ENCODE measurements at places on chromosomes 2 and 18. TPM values are rescaled to one million over a fixed set of nuclear protein-coding genes. Genes with fewer than 3 reads are reported as not detected.

DNA sequence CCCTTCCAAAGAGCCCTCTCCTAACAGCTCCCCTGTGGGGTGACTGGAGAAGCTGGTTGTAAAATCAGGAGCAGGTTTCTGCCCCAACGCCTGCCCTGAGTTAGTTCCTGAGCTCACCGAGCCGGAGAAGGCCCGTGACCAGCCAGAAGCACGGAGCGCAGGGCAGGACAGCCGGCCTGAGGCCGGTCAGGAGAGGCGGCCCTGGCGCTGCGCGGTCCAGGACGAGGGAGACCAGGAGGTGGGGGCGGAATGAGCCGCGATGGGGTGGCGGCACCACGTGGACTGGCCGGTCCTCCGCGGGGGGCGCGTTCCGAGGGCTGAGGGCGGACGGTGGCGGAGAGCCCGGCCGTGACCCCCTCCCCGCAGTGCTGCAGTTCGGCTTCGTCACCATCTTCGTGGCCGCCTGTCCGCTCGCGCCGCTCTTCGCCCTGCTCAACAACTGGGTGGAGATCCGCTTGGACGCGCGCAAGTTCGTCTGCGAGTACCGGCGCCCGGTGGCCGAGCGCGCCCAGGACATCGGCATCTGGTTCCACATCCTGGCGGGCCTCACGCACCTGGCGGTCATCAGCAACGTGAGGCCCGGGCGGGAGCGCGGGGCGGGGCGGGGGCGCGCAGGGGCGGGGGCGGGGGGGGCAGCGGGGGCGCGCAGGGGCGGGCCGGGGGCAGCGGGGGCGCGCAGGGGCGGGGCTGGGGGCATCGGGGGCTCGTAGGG lies 29.0 kb downstream of the ANO7 start:
- peak; percentile 47 for DNase-seq

DNA sequence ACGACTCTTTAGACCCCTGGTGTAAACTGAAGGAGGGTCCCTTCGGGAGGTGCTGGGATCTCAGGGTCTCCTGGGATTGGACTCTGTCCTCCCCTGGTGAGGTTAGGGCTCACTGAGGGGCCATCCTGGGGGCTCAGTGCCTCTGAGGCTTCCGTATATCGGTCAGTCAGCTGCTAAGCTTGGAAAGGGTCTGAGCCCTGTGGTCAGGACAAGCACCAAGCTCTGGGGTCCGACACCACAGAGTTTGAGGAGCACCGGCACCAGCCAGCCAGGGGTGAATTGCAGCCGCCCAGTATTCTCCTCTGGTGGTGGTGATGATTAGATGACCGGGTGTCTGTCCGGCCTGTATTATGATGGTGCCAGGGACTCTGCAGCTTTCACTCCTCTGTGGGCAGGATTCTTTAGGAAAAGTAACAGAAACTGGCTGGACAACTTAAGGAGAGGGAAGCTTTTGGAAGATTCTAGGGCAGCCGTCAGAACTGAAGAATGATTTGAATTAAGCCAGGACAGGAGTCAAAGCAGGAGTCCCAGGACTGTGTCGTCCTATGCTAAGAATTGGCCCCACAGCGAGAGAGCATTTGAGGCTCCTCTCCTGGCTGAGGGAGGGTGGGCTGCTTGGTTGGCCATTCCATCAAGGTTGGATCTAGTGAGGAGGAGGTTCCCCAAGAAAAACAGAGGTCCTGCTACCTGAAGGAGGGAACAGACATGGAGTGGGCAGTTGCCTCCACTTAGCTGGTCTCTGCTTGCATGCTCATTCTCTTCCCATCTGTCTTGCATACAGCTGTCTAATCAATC lies 158.6 kb upstream of the HS6ST1 start:
- DNase-seq: no peak

DNA sequence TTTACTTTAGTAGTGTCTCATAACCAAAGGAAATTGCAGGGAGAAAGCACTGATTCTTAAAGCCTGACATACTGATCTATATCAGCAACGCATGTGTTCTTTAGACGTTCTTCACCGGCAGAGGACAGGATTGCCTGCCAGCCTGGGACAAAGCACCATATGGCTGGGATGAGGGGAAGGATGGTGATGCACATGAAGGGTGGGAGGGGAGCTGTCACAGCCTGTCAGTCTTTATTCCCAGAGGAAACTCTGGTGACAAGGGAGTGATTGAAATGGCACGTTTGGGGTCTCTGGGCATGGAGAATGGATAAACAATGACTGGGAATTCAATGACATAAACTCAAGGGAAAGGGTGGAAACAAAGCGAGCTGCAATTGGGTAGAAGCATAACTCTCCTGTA lies 808.1 kb downstream of the DCC start:
- no peak for DNase-seq

DNA sequence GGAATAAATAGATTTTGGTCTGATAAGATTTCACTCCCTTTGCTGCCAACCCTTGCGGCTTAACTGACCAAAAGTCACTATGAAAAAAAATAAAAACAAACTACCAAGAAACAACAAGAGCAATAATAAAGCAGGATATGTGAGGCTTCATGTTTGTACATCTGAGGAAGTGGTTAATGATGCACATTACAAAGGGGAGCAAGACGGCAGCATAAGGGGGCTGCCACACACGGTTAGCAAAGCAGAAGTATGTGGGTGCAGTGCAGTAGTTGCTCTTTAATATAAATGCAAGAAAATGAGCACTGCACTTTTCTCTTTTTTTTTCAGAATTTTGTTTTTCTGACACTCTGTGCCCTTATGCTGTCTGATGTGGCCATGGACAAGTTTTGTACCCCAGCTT lies 377.1 kb upstream of the CNTNAP5 start:
- DNase-seq: no peak

DNA sequence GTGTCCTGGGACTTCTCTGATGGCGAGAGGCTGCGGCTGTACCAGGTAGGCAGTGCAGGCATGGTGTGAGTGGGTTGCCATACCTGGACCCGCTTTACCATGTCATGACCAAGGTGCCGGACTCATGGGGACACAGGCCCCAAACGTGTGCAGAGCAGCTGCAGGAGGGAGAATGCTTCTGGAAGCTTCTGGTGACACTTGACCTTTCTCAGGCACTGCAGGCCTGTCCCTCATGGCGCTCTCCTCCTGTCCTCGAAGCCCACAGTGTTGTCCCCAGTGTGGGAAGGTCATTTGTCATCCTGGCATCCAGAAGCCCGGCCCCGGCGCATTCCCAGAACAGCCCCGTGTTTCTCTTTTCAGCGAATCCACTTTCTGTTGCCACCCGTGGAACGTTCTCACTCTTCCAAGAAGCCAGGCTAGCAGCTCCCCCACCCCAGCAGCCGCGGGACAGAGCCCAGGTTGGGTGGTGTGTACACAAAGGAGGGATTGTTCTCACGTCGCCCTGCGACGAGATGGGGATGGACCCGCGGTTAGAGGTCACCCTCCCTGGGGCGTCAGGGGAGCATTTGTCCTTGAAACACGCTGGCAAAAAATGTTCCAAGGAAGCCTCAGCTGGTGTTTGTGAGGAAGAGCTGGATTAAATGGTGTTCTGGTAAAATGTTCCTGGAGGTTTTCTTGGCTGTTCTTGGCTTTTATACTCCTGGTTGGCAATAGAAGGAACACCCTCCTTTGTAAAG lies 43.7 kb downstream of the SH3BP4 start:
- DNase-seq: no peak

GRCh38 chr2:202115479-202115971 lies 42.5 kb downstream of the KIAA2012 start:
- DNase-seq: no peak

- no peak for DNase-seq
Measured at GRCh38 chr2:173903601-173904394, 61.4 kb downstream of the SP3 start.

DNA sequence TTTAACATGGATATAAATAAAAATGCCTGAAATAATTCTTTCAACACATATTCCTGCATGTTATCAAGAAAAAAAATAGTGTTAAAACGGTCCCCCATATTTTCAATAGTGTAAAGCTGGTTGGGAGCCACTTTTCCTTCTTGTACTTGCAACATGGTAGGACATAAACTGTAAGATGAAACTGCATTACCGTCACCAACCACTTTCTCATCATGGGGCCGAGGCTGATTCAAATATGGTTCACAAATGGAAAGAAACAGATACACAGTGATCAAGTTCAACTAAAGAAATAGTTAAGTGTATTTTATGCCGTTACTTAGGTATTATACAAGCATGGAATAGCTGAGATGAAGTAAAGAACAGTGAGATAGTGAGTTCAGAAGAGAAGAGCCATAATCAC lies 360.7 kb downstream of the ZEB2 start:
- DNase-seq: no peak

- DNase-seq: no peak
Measured at GRCh38 chr2:120945832-120946499, 210.3 kb downstream of the GLI2 start.

GRCh38 chr18:13700153-13700552 lies 26.2 kb downstream of the FAM210A start:
- no peak for DNase-seq

DNA sequence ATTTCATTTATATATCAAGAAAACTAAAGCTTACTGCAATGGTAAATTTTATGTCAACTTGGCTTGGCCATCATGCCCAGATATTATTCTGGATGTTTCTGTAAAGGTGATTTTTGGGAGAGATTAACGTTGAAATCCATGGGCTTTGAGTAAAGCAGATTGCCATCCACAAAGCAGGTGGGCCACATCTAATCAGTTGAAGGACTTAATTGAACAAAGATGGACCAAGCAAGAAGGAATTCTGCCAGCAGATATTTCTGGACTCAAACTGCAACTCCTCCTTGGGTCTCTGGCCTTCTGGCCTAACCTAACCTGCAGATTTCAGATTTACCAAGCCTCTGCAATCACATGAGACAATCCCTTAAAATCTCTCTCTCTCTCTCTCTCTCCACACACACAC lies 77.8 kb downstream of the GYPC start:
- DNase-seq: no peak

DNA sequence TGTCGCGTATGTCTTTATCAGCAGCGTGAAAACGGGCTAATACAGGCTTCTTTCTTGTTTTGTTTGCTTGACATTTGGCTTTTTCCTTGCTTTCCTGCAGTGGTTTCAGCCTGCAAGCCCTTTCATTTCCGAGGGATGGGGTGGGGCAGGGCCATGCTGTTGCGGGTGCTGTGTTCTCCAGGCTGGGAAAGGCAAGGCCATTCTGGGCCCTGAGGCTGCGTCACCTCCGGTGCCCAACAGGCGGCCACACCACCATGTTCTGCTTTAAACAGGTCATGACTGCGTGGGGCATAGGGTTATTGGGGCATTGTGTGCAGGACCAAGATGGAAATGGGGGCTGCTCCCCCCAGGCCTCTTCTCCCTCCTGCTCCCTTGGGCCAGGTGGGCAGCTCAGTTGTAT lies 38.6 kb upstream of the PLB1 start:
- DNase-seq: no peak

DNA sequence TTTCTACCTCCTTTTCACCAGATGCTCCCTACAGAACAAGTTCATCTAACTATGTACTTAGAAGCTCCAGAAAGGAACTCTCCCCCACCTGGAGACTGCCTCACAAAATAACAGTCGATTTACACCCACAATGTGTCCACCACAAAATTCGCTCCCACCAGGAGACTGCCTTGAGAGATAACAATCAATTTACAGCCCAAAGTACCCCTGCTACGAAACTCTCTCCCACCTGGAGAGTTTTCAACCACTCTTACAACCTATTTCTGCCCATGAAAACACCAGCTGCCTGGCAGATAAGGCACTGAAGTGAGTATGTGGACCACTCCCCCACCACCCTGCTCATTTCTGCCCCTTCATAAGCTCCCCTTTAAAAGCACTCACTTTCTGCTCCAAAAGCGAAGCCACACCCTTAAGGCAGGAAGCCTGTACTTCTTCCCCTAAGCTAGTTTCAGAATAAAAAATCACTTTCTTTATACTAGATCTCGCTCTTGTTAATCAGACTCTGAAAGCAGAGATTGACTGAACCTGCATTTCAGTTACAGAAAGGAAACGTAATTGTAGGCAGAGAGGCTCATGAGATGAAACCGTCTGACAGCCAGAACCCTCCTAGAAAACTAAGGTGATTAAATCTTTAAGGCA lies 94.4 kb upstream of the RBBP8 start:
- no peak for DNase-seq

DNA sequence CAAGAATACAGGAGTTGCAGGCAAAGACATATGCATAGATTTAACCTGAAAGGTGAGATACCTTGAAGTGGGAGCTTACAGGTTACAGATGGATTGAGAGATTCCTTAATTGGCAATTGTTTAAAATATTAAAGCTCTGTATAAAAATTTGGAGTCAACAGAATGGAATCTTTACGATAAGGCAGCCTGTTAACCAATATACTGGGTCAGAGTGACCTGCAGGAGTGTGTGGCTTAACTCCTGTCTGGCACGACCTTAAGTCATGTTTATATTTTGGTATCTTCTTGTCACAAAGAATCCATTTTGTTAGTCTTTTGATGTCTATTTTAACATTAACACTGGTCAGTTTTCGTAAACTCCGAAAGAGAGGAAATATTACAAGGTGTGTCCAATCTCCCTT lies 1058.2 kb upstream of the CRIM1 start:
- DNase-seq: no peak

- DNase-seq: peak; percentile 83
Measured at GRCh38 chr18:63161761-63162195, 157.8 kb downstream of the BCL2 start.

GRCh38 chr2:64643838-64644457 lies 9.8 kb downstream of the SERTAD2 start:
- no peak for DNase-seq

DNA sequence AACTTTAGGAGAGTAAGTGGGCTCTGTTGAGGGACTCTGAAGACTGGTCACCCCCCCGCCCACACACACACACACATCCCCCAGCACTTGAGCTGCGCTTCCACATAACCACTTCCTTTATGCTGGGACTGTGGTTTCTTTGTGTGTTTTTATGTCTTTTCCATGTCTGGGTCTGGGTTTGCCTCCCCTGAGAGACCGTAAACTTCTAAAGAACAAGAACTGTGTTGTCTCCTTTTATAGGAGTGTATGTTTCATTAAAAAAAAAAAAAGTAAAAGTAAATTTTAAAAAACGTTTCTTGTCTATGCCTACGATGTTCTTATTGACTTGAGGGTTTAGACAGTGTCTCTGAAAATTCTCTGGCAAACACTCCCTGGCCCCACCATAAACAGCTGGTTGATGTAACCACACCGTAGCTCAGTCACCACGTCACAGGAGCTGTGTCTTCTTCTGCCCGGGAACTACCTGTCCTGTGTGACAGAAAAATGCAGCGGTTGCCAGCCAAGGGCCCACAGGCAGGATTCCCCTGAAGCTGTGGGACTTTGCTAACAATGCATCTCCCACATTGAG lies 68.0 kb downstream of the KLHL29 start:
- DNase-seq: peak; percentile 24

GRCh38 chr2:196076778-196077568 lies 8.3 kb upstream of the DNAH7 start:
- DNase-seq: no peak

CPS1 gene
- 2.6 TPM for total RNA-seq

SMC6 gene
- 22.5 TPM for total RNA-seq

GKN2 gene
- not detected for total RNA-seq

PNKD gene
- total RNA-seq: 23.6 TPM

ALLC gene
- total RNA-seq: not detected

SCN3A gene
- total RNA-seq: 0.06 TPM

CYBRD1 gene
- 0.52 TPM for total RNA-seq

CCDC102B gene
- total RNA-seq: 1.4 TPM

PSMA8 gene
- total RNA-seq: 3.6 TPM
